NCI-H446 (cell line): ENCODE measurements at places on chromosomes 2 and 18.

- DNase-seq = no peak
These were observed 40.1 kb downstream of the KCMF1 start for GRCh38 chr2:85011098-85011497.

DNA sequence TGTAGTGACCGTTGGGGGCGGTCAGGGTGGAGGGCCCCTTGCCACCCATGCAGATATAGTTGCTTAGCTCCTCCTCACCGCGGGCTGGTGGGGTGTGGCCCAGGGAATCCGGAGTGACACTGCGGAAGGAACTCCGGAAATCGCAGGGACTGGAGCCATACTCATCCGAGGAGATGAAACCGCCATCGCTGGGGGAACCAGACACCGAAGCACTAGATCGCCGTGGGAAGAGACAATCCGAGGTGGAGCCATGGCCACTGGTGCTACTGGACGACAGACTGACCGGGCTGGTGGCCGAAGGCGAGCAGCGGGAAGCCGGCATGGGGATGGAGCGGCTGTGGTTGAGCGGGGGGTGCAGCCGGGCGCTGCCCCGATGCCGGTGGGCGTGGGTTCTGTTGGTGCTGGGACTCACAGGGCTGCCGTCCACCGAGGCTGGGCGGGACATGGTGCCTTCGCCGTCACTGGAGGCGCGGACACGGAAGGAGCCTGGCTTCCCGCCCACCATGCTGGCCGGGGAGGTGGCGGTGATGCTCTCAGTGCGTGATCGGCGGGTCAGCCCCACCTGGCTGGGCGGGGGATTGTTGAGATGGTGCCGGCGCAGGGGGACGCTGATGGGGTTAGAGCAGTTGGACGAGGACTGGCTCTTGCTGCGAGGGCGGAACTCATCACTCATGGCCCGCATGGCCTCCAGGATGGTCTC, 2.2 kb downstream of the IRS1 start:
- DNase-seq = no peak

DNA sequence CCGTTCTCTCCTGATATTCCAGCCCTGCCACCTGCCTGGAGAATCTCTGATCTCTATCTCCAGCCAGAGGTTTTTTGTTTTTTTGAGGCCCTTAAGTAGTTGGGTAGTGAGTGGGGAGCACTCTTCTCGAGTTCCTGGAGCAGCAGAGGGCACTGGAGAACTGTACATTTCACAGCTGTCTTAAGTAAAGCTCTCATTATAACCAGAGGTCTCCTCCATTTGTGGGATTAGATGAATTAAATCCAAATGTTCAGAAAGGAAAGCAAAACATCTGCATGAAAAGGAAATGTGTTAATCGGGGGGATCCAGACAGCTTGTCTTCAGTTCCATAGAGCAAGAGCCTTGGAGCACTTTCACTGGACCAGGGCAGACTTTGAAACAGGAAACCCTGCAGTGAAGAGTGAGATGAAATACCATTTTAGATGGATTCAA, 32.8 kb downstream of the AOX1 start:
- no peak for DNase-seq

DNA sequence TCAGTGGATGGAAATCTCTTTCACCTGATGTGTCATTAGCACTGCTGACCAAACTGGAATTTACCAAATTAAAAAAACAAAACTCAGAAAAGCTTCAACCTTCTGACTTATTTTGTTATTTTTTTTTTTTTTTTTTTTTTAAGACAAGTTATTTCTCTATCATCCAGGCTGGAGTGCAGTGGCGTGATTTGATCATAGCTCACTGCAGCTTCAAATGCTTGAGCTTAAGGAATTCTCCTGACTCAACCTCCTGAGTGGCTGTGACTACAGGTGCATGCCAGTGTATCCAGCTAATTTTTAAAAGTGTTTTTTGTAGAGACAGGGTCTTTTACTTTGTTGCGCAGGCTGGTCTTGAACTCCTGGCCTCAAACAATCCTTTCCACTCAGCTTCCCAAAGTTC, 155.6 kb downstream of the LRRTM1 start:
- DNase-seq = no peak

- peak; percentile 44 for DNase-seq
These were observed 32.2 kb downstream of the QPCT start for GRCh38 chr2:37376421-37377186.

DNA sequence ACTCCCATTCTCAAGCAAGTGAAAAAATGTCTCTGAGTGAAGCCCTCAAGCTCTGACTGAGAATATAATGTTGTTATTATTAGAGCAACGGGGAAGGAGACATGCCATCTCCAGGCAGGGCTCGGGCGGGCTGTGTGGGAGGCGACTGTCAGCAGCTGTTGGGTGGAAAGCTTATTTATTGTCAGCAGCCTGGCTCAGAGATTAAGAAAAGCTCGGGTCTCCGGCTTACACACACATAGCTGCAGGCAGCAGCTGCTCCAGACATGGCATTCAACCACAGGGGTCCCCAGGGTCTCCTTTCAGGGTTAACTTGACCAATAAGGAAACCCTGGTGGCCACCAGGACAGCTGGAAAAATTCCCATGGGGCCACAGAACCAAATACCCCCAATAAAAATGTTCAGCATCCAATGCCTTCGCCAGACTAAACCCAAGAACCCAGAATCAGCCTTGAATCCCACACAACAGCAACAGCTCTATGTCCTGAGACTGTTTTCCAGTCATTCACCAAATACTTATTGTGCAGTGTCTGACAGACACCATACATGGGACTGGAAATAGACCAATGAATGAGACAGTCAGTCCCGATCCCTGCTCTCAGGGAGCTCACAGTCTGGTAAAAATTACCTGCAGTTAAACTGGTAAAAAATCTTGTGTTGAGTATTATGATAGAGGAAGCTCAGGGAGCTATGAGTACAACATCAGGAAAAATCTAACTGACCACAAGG, 70.5 kb upstream of the RTN4 start:
- no peak for DNase-seq

GRCh38 chr18:66874812-66875474, 271.1 kb upstream of the CDH19 start:
- DNase-seq = no peak

DNA sequence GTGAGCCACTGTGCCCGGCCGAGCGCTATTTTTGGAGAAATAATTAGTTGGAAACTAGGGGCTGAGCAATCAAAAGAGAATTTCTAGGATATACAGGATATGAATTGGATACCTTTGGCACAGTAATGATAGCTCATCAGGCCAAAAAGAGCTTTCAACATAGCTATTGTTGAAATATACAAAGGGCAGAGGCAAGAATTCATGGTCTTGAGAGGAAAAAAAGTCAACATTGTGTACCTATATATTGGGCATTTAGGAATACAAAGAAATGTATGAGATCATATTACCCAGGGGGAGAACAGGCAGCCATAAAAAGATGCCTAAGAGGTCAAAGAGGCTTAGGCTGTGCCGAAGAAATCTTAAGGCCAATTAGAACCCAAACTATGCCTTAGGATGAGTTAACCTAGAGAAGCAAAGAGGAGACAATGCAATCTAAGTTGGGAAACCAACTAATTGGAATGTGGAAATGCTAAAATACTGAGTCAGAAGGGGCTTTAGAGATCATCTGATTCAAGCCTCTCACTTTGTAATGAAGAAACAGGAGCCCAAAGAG, 99.0 kb downstream of the RBBP8 start:
- no peak for DNase-seq

DNA sequence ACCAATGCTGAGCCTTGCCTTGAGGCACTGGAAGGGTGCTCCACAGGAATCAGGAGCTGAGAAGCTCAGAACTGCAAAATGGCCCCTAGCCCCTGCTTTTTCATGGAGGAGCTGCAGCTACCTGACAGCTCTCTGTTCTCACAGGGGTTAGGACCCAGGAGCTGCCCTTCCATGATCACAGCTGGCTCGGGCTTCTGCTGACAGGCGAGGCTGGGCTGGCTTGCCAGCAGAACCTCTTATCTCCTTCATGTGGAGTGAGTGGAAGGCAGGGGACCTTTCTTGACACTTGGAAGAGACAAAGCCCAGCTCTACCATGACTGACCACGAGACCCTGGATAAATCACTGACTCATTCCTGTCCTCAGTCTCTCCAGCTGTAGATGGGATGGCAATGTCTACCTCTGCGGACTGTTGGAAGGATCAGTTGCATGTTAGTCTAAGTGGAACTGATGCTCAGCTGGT, 113.4 kb downstream of the CAPN13 start:
- no peak for DNase-seq

DNA sequence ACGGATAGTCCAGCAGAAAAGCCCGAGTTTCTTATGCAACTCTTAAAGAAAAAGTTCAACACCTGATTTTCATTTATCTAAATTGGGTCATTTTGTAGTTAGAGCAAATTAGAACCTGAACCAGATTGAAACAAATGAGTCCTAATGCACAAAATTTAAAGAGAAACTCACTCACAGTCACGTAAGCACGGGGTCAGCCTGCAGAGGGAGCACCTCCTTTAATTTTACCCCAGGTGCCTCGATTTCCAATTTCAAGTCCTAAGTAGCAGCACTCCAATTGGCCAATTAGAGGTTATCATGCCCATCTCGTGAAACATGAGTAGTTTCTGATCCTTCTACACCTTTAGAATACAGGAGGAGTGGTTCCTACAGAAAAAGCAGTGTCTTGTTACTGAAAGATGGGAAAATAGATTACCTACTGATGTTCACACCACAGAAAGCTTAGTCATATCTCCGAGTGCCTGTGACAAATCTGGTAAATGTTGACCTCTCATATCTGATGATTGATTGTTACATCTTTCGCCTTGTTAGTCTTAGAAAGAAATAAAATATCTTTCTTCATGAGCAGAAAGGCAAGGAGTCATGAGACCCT, 1929.8 kb upstream of the LRRTM1 start:
- no peak for DNase-seq

- no peak for DNase-seq
These were observed 15.7 kb upstream of the TRIB2 start for GRCh38 chr2:12700989-12701388.

DNA sequence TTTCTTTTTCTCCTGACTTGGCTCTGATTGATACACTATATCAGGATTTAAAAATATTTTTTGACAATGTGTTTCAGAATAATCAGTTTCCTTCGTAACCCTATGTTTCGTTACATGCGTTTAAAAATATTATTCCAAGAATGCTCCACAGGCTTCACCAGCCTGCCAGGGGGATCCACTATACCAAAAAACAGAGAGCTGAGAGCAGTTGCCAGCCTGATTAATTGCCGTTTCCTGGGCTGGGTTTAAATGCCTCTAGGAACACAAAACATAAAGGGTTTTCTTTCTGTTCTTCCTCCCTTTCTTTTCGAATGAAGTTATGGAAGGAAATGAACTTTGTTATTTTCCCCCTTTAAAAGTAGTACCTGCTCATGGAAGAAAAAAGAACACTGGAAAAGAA, 47.9 kb downstream of the LRRFIP1 start:
- no peak for DNase-seq

DNA sequence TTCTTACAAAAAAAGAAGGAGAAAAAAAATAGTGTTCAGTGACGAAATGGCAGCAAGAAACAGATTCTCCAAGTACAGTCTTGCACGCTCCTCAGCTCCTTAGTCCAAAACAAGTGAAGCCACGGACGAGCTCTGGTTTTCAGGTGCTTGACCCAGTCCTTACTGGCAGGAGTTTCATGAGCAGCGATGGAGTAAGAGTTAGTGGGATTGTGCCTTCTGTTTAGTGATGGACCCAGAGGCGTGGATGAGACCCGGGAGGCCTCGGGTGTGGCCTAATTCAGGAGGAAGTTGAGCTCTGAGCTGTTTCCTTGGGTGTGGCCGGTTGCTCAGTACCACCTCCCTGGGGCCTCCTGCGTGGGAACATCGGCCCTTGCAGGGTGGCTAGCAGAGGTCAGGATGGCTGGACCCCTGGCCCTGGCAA, 52.0 kb downstream of the KIF5C start:
- DNase-seq = no peak

DNA sequence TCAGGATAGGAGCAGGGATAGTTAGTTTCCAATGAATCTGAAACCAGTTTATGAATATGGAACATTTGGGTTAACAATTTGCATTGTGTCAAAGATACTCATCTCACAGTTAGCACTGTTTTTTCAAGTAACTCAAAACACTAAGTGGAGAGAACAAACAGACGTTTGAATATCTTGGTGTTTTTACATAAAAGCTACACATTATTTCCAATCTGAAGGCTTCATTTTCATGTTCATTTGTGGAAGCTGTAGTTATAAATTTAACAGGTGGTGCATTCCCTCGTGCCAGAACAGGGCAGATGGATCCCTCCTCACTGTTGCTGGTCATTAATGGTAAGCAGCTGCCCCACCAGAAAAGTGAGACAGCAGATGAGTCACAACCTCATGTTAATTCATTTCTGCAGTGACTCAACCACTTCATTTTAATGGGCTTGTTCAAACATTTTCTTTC, 286.9 kb downstream of the TMX3 start:
- DNase-seq = peak; percentile 86

DNA sequence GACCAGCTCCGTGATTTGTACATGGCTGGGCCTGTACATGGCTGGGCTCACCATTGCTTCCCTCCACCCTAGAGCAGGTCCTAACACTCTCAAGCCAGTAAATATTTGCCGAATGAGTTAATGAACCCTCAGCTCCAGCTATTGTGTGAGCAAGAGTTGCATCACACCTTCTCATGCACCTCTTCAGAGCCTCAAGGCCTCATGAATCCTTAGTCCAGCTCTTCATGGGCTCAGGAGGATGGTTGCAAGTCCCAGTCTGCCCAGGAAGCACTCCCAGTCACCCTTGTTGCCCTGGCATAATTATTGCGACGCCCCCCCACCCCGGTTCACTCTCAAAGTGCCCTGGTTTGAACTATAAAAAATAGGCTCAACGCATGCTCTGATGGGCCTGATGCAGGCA, 30.1 kb upstream of the GNAL start:
- DNase-seq = no peak

DNA sequence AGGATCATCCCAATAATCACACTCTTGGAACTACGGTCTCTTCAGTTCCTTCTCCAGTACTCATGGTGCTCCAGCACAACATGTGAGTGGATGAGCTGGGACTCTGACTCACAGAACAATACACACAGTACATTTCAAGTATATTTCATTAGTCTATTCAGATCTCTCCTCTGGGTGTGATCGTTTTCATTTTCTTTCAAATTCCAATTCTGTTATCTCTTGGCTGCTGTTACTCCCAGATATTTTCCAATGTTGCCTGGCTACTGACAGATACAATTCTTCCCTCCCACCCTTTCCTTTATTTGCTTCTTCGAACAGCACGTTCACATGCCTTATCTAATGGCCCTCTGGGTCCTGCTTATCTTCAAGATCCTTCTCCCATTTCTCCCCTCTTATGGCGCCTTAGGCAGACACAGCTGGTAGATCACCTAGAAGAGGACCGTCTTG, 216.0 kb downstream of the ACKR3 start:
- no peak for DNase-seq

- DNase-seq = no peak
These were observed 43.6 kb upstream of the PTMA start for GRCh38 chr2:231664727-231665126.
